Vagina (tissue), 2 donors: ENCODE measurements at places on chromosomes 3 and 15. TPM values are rescaled to one million over a fixed set of nuclear protein-coding genes. Genes with fewer than 3 reads are reported as not detected.

Gene SLC28A2
- total RNA-seq = not detected

Gene IL5RA
- total RNA-seq = not detected

Gene CLDN16
- total RNA-seq = 0.49 TPM

Gene SLC27A2
- total RNA-seq = 3.2 TPM

Gene ZNF502
- 4.4 TPM for total RNA-seq

Gene CIB2
- 13.0 TPM for total RNA-seq

Gene LRTM1
- total RNA-seq = not detected
